ENCODE measurements at places on chromosomes 1 and 21.

- DNase-seq, result no peak
These were observed 36.8 kb downstream of the DIPK1A start for GRCh38 chr1:92924501-92924900.

DNA sequence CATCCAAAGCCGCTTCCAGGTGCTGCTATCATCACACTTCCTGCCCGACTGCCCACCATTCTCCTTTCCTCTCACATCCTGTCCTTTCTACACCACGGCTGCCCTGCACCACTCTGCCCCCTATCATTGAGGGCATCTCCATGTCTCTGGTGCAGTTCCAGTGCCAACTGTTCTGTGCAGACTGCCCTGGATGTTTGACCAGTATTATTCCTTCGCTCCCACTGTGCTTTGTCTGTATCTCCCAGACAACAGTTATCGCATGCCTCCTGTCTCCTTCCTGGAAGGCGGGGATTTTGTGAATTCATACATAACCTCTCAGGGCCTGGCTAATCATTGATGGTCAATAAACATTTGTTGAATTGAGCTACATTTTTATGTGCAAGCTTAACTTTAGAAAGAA is 63.6 kb upstream of the GNG12 start:
- no peak for DNase-seq

DNA sequence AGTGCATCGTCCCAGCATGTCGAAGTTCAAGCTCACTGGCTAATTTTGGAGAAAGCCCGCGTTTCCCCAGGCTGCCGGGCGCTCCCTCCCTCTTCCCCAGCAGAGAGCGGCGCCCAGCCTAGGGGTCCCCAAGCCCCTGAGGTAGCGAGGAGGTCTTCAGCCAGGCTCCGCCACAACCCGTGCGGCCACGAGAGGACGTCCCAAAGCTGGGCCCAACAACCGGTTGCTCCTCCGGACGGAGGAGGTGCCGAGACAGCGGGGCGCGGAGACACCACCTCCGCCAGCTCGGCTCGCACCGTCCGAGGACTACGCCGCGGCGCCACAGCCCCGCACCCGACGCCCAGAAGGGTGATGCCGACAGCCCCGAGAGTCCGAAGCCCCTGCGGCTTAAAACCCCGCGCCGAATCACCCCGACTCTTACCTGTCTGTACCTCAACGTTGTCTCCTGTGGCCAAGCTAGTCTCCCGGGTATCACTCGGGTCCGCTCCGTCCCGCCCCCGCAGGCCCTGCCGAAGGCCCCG is at the start of gene DENND2C:
DENND2C (minus strand) TSS at position 488 of the 521 bp plus-strand sequence. CDS start 44,065 bp downstream, outside the sequence.
- no peak for DNase-seq

- no peak for DNase-seq
These were observed 1317.7 kb downstream of the MRPL39 start for GRCh38 chr21:24289539-24289938.

DNA sequence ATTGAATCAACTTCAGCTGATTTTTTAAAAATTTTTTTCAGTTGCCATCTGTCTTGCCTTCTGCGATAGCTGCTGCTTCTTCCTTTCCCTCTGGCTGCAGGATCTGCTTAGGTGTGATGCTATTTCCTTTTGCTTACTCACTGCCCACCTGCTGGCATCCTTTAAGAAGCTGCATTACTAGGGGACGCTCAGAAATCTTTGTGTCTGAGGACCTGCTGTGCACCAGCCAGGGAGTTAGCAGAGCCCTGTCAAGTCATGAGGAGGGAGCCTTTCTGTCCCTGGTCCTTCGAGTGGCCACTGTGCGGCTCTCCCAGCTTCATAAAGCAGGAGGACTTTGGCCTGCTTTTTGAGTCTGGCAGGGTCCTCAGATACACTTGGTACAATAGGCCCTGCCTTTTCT is 327.8 kb downstream of the USH2A start:
- DNase-seq, result no peak

Measured in urinary bladder (tissue), 4 donors.